ENCODE measurements at places on chromosomes 2 and 18.

DNA sequence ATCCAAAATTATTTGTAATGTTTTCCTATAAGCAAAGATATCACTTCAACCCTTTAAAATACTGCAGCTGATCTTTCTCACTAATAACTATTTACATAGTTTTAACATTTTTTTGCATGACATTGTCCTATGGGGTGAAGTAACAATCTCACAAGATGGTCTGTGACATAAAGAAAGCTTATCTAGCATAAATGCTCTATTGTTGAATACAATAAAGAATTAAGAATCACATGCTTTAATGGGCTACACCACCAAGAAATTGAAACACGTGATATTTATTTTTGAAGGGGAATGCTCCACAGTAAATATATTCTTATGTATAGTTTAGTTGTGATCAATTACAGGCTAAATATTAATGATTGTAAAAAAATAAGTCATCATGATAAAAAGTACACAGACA is 441.1 kb downstream of the PTH2R start:
- DNase-seq = no peak

GRCh38 chr2:105896765-105897163 is 152.1 kb downstream of the NCK2 start:
- no peak for DNase-seq

DNA sequence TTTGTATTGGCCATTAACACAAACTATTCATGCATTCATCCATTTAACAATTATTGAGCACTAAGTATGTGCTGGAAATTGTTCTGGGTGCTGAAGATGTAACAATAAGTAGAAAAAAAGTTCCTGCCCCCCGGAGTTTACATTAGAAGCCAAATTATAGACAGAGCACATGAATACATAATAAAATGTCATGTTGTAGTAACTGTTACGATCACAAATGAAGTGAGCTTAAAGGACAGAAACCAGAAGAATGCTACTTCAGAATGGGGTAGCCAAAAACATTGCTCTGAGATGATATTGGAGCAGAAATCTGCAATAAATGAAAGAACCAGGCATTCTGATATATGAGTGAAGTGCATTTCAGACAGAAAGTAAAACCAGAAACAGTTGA is 256.0 kb upstream of the SETBP1 start:
- DNase-seq = no peak

DNA sequence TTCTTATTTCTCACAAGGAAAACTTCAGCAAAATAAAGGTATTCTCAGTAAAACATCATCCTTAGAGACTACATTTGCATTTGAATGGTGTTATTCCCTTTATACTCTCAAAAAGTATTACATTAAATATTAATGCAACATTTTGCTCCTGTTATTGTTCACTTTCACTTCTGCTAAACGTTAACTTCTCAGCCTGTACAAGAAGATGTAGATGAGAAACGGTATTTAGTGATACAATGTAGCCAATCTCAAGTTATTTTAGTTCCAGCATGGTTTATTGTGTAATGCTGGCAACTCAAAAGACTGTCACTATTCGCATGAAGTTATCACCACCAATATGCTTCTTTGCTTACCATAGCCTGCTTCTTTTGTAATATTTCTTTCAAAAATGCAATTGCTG is 514.1 kb downstream of the CPS1 start:
- DNase-seq = no peak

- no peak for DNase-seq
Observed at GRCh38 chr2:5690286-5690685, 1.9 kb upstream of the SOX11 start.

GRCh38 chr18:23121133-23121532 is 14.2 kb upstream of the CABLES1 start:
- DNase-seq = no peak

DNA sequence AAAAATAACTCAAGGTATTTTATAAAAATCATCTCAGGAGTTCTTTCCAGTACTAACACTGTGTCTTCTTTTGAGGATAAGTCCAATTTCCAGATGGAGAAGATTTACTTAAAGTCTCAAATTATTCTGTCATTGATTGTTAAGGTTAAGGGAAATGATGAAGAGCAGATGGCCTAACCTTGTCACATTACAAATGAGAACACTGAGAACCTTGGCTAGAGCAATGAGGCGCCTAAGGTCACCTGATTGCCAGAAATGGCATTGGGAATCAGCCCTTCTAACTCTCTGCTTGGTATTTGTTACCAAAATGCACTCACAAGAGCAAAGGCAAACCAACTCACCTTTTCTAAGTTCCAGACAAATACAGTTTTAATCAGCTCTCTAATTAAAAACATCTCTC is 835.1 kb downstream of the RNF144A start:
- no peak for DNase-seq

DNA sequence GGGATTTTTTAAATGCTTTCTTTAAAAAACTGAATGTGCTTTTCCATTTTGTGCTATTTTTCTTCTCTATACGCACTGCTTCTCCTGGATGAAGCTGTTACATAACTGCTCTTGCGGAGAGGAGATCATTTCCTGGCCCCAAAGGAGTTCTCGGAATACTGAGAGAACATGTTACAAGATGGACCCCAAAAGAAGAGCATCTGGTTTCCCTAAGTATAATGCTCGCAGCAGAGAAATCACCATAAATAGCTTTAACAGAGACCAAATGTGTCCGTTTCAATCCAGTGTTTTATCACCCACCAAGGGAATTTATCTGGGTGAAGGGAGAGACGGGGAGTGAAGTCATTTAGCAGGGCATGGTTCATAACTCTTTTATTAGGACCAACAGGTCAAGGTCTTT is 80.1 kb downstream of the RBM43 start:
- no peak for DNase-seq

DNA sequence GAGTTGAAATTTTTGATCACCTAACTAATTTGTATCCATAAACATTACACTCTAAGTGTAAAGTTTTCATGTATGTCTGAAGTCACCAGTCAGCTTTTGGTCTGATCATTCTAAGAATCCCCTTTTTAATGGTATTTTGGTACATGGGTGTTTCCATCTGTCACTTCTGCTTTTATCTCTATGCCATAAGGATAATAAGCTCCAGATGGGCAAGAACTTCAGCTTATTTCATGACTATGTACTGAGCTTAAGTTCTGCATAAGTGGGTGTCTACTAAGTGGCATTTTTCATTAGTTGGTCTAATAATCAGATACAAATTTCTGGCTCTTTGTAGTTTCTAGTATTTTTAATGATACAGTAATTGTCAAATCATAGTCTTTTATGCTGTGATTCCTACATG is 20.4 kb downstream of the UBXN4 start:
- no peak for DNase-seq

- no peak for DNase-seq
Observed at GRCh38 chr2:84741182-84741822, 139.6 kb downstream of the TRABD2A start.

DNA sequence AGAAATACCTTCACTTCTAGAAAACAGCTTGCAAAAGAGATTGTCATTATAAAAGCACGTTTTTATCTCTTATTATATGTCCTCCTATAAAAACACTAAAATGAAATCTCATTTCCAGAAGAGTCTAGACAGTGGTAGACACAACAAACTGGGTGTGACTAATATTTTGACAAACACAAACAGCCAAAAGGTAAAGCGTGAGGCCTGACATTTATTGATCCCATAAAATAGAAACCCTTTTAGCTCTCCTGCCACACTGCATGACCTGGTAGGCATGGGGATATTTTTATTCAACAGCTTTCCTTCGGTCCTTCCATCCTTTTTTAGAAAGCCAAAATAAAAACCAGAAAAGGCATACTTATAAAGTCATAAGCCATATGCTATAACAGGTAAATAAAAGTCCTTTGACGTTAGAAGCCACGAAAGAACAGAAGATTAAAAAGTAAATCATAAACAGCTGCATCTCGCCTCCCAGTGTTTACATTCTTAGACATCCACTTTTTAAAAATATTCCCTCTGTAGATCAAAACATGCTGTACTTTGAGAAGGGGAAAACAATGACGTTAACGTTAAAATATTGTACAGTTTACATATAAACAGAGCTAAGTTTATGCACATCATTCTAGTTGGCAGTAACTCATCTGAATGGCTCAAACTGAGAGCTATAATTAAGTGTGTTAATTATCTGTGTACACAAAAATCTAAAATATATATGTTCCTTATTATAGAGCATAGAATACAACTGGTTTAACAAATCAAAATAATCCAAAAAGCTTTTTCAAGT is 44.6 kb downstream of the IRS1 start:
- no peak for DNase-seq

GRCh38 chr2:174326161-174327020 is 8.4 kb upstream of the SP9 start:
- DNase-seq = no peak

DNA sequence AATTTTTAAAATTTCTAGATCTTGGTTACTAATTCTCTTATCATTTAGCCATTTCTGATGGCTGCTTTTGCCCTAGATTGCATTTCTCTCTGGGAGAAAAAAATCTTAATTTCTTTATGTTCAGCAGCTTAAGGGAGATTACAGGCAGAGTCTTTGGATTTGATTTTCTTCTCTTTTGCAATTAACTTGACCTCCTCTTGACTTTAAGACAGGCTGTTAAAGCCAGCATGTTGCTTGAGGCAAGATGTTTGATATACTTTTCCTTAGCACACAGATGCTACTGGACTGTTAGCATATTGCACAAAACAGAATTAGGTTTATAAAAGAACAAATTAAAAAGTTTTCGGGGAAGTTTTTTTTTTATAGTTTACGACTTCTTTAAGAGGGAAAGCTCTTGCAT is 50.0 kb downstream of the XRCC5 start:
- no peak for DNase-seq

DNA sequence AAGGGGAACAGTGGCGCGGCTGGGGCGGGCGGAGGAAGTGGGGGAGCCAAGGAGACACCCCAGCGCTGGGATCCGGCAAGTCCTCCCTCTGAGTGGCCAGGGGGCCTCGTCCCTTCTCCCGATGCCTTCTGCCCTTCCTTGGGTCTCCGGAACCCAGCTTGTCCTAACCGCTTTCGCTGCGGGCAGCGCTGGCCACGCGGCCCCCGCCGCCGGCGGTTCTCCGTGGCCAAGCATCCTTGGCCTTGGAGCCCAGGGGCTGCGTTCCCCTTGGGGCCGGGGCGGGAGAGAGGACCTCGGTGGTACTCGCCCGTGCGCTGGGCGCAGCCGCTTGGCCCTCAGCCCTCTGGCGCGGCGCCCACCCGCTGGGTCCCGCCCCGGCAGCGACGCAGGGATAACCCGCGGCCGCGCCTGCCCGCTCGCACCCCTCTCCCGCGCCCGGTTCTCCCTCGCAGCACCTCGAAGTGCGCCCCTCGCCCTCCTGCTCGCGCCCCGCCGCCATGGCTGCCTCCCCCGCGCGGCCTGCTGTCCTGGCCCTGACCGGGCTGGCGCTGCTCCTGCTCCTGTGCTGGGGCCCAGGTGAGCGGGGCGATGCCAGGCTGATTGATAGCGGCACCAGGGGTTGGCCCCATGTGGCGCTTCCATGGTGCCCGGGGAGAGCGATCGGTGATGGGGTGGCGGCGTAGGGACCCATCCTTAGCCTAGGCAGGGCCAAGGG is 128.7 kb downstream of the UXS1 start:
- no peak for DNase-seq

GRCh38 chr2:166081131-166081632 is 46.6 kb downstream of the SCN1A start:
- DNase-seq = no peak

GRCh38 chr2:164060031-164060430 is 324.2 kb upstream of the FIGN start:
- DNase-seq = no peak

- DNase-seq = no peak
Observed at GRCh38 chr2:18788592-18788991, 199.2 kb upstream of the NT5C1B start.

DNA sequence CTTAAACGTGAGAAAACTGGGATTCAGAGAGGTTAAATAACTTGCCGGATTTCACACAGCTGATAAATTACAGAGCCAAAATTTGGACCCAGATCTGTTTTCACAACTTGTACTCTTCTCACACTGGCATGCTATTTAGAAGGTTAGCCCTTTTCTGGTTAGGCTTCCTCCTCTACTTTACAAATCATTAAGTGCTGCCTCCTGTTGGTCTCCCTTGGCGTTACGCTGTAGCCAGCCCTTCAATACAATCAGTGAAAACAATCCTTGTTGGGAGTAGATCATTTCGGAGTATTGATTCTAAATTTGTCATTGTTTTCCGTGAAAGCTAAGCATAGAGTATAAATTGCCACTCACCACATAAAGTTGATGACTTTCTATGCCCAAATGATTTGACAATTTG is 153.5 kb downstream of the ARHGAP15 start:
- DNase-seq = no peak

- DNase-seq = peak; percentile 46
Observed at GRCh38 chr2:218898109-218898878, 17.6 kb downstream of the WNT10A start.

DNA sequence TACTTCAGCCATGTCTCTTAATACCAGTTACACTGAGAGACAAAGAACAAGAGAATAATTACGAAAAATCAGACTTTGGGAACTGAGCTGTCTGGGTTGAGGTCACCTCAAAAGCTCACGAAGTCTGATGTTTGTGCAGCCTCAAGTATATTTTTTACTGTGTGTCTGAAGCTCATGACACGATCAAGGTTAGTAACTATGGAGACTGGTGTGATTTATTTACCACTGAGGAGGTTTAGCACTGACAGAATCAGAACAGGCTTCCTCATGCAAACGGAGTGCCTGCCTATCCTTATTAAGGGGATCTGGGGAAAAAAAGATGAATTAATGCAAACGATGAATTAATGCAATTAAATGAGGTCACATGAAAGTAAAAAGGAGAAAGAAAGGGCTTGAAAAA is 61.1 kb upstream of the RAPH1 start:
- DNase-seq = no peak

GRCh38 chr2:230295192-230295591 is 31.8 kb upstream of the SP140L start:
- no peak for DNase-seq

DNA sequence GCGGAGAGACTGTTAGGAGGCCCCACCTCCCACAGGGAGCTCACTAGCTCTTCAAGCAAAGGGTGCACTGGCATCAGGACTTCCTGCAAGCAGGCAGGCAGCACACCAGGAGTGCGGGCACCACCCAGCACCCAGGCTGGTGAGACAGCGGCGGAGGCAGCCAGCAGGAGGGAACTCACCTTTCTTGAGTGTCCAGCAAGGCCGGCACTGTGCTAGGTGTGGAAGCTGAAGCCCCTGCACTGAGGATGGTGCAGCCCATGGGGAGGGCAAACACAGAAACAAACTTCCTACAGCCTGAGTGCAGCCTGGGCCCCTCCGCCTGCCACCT is 100.7 kb upstream of the ID2 start:
- DNase-seq = no peak

- DNase-seq = no peak
Observed at GRCh38 chr2:160075171-160075570, 12.8 kb upstream of the PLA2R1 start.

DNA sequence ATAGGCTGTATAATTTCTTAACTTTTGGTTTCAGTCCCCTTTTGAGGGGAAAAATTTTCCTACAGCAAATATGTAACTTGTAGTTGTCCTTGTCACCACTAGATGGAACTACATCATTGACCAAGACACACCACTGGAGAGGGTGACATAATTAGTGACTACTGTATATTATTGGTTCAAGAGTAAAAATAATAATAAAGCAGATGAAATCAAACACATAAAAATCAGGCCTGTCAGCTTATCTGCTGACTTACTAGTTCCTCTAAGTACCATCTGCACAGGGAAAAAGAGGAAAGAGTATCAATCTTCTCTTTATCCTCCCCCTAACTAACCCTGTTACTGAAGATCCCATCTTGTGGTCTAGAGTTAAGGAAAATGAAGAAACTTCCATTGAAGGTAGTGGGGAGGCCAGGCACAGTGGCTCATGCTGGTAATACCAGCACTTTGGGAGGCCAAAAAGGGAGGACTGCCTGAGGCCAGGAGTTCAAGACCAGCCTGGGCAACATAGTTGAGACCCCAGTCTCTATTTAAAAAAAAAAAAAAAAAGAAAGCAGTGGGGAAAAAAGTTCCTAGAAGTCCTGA is 29.6 kb upstream of the ENOSF1 start:
- DNase-seq = peak; percentile 39
